Psoas muscle (tissue), 8 donors: ENCODE measurements at places on chromosomes 3 and 15. TPM values are rescaled to one million over a fixed set of nuclear protein-coding genes. Genes with fewer than 3 reads are reported as not detected.

Gene UMPS
- 9.2 TPM for total RNA-seq

Gene PAQR9
- 2.2 TPM for total RNA-seq

Gene CLDN11
- total RNA-seq = 1.5 TPM

Gene CCDC54
- not detected for total RNA-seq

Gene PLXNB1
- 3.2 TPM for total RNA-seq

Gene IL20RB
- not detected for total RNA-seq

Gene AHSG
- not detected for total RNA-seq

Gene RPL39L
- total RNA-seq = 0.32 TPM

Gene AMT
- total RNA-seq = 2.3 TPM

Gene MINAR1
- total RNA-seq = 0.10 TPM

Gene TRAIP
- 1.2 TPM for total RNA-seq

Gene KBTBD8
- total RNA-seq = 8.5 TPM

Gene TASOR
- total RNA-seq = 22.4 TPM

Gene FGF7
- 1.4 TPM for total RNA-seq

Gene MESP2
- not detected for total RNA-seq

Gene NTRK3
- 0.54 TPM for total RNA-seq

Gene CD200
- total RNA-seq = 0.62 TPM

Gene XCR1
- not detected for total RNA-seq

Gene CHL1
- 1.9 TPM for total RNA-seq

Gene COL6A5
- total RNA-seq = not detected

Gene TLE3
- 17.7 TPM for total RNA-seq

Gene CHAC1
- 3.7 TPM for total RNA-seq

Gene LOXL1
- total RNA-seq = 5.1 TPM

Gene VPS13C
- 33.2 TPM for total RNA-seq

Gene NMB
- 1.2 TPM for total RNA-seq

Gene DCLK3
- 1.7 TPM for total RNA-seq

Gene SERINC4
- 0.18 TPM for total RNA-seq

Gene SEMA6D
- 3.6 TPM for total RNA-seq

Gene DENND6A
- 10.4 TPM for total RNA-seq

Gene CAPN3
- total RNA-seq = 268 TPM

Gene WDR49
- not detected for total RNA-seq

Gene B2M
- 400 TPM for total RNA-seq

Gene ACTRT3
- total RNA-seq = 0.74 TPM

Gene TMC3
- not detected for total RNA-seq

Gene TTLL13
- total RNA-seq = 0.08 TPM

Gene CACNA2D3
- 13.5 TPM for total RNA-seq

Gene GPR27
- 1.2 TPM for total RNA-seq

Gene CD86
- total RNA-seq = 0.71 TPM

Gene ACOX2
- 10.2 TPM for total RNA-seq

Gene DUOXA2
- total RNA-seq = not detected

Gene ACKR4
- total RNA-seq = not detected

Gene CHDH
- 4.8 TPM for total RNA-seq

Gene TM2D3
- total RNA-seq = 34.8 TPM

Gene SKOR1
- 0.48 TPM for total RNA-seq

Gene GABRR3
- total RNA-seq = not detected

Gene ITPKA
- total RNA-seq = not detected

Gene FBXW12
- total RNA-seq = not detected

Gene ARRDC4
- total RNA-seq = 13.1 TPM

Gene ZNF662
- total RNA-seq = 3.5 TPM

Gene FBXL2
- total RNA-seq = 0.19 TPM

Gene WDR93
- total RNA-seq = not detected

Gene TMIE
- 2.2 TPM for total RNA-seq

Gene MYLK
- 7.9 TPM for total RNA-seq

Gene TAMM41
- 9.2 TPM for total RNA-seq

Gene GOLGA6L7
- total RNA-seq = not detected

Gene ANKUB1
- not detected for total RNA-seq

Gene PLCH1
- total RNA-seq = 1.1 TPM

Gene THUMPD3
- 50.9 TPM for total RNA-seq

Gene GRK7
- total RNA-seq = not detected

Gene SLC12A1
- total RNA-seq = not detected
